NCI-H1105 (cell line): ENCODE measurements at places on chromosomes 7 and 10.

DNA sequence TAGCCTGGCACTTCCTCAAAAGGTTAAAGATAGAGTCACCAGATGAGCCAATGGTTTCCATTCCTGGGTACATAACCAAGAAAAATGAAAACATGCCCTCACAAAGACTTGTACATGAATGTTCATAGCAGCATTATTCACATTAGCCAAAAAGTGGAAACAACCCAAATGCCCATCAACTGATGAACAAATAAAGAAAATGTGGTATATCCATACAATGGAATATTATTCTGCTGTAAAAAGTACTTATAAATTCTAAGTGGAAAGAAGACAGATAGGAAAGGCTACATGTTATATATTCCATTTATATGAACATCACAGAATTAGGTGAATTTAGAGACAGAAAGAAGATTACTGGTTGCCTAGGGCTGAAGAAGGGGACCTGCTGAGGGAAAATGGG, 10.7 kb upstream of the SLC16A9 start:
- DNase-seq: no peak

GRCh38 chr10:51425431-51425830, 274.0 kb downstream of the CSTF2T start:
- no peak for DNase-seq

GRCh38 chr7:121305109-121305508, 23.7 kb upstream of the WNT16 start:
- no peak for DNase-seq

DNA sequence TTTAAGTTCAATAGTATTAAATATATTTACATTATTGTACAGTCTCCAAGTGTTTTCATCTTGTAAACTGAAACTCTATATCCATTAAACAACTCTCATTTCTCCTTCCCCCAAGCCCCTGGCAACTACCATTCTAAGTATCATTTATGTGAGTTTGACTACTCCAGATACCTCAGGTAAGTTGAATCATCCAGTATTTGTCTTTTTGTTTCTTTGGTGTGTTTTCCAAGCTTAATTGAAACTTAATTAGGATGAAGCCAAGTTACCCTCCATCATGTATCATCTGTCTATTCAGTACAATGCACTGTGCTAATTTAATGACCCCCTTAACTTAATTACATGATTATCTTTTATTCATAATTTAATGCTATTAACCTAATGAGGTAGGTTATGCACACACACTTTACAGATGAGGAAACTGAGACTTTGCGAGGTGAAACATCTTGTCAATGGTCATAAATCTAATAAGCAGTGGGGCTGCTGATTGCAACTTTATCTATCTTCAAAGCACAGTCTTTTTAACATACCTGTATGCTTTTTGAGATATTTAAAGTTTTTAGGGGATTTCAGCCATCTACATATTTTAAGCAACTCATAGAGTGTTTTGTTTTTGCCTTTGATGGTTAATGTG, 663 bp downstream of the MACC1 start:
- DNase-seq: no peak

GRCh38 chr7:120729245-120729644, 128.7 kb downstream of the TSPAN12 start:
- no peak for DNase-seq

GRCh38 chr7:80611779-80612178, 26.7 kb upstream of the CD36 start:
- peak; percentile 61 for DNase-seq

DNA sequence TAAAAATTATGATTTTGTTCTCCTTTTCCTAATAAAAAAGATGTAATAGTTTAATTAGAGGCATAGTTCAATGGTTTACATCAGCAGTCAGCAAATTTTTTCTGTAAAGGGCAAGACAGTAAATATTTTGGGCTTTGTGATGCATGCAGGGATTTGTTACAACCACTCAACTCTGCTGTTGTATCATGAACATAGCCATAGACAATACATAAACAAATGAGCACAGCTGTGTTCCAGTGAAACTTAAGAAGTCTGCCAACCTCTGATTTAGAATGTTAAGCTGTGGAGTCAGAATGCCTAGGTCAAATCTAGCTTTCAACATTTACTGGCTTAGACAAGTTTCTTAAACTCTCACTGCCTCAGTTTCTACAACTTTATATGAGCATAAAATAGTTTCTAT, 31.6 kb downstream of the ASZ1 start:
- no peak for DNase-seq

DNA sequence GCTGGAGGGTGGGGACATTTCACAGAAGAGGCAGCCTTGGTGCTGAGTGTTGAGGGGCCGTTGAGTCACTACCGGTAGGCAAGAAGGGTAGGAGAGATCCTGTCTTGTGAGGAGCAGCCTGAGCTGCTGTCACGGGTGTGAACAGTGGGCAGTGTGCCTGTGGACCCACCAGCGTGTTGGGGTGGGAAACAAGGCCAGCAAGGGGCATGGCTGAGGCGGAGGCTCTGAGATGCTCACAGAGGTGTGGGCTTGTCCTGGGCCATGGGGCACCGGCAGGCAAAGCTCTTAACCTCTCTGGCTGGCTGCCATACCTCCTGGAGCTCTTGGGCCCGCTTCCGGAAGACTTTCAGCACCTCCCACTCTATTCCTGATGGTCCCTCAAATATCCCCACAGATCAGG, 33.6 kb upstream of the SMARCD3 start:
- no peak for DNase-seq

DNA sequence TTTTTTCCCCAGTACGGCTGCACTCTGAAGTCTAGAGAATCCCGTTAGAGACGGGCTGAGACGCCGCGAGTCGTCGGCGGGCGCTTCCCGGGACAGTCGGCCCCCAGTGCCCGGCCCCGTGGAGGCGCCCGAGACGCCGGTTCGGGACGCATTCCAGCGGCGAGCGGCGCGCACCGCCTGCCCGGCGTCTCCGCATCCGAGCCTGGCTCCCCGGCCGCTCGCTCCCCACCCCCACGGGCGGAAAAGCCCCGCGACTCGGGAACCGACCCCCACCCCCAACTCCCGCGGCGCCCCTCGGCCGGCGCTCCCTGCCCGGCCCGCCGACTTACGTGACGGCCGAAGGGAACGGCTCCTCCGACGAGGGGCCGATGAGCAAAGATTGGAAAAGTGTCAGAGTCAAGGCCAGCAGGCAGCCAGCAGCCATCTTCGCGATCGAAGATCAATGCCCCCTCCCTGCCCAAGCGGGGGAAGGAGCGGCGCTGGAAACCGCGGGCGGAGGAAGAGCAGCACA, 486 bp downstream of the CACNA2D1 start:
- no peak for DNase-seq

DNA sequence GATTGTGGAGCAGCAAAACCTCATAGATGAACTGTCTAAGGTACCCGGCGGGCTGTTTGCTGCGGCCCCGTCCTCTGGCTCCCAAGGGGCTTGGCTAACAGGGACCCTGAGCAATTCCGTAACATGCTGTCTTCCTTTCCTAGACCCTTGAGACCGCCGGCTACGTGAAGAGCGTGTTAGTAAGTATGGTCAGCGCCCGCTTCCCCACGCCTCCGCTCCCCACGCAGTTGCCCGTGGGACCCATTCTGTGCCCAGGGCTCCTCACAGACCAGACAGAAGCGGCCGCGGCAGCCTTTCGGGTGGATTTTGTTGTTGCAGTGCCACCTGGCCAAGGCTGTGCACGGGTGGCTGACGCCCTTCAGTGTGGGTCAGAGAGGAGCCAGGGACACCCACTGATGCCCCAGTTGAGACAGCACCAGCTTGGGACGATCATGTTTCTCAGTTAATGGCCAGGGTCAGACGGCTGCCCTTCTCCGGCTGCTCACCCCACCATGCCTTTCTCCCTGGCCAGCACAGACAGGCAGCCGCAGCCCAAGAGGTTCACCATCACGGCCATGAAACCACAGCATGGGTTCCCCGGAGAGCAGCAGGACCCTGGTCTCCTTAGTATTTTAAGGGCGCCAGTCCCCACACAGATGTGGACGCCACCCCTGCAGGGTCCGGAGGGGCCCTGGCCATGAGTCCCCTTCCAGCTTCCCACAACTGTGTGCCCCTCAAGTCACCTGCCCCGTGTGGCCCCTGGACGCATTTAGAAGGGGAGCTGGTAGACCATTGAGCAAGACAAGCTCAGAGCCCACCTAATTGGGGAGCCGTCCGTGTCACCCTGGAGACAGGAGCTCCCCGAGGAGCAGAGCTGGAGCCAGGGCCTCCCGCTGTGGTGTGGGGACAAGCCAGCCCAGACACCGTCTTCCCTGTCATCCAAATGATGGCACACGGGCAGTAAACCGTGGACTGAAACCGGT, 49.4 kb upstream of the DPYSL4 start:
- DNase-seq: no peak

- no peak for DNase-seq
These were observed 277.0 kb downstream of the INHBA start for GRCh38 chr7:41425926-41426325.

GRCh38 chr10:93872375-93873158, 21.2 kb upstream of the SLC35G1 start:
- DNase-seq: no peak

- DNase-seq: no peak
These were observed 34.2 kb downstream of the FIGNL1 start for GRCh38 chr7:50415844-50416364.

- DNase-seq: no peak
These were observed 9.6 kb downstream of the ETV1 start for GRCh38 chr7:13979671-13980435.

DNA sequence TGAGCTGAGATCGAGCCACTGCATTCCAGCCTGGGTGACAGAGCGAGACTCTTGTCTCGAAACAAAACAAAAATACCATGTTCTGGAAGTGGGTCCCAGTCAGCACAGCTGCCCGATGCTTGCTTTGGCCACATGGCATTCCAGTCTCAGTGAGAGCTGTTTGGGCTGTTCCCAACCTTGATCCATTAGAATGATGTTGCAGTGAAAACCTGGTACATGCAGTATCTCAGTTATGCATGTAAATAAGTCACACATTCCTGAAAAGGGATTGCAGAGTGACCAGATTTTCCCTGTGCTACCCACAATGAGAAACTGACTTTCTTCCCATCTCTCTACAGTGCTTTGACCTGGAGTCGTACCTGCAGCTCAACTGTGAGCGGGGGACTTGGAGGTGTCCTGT, 15.4 kb downstream of the ZMIZ2 start:
- no peak for DNase-seq

DNA sequence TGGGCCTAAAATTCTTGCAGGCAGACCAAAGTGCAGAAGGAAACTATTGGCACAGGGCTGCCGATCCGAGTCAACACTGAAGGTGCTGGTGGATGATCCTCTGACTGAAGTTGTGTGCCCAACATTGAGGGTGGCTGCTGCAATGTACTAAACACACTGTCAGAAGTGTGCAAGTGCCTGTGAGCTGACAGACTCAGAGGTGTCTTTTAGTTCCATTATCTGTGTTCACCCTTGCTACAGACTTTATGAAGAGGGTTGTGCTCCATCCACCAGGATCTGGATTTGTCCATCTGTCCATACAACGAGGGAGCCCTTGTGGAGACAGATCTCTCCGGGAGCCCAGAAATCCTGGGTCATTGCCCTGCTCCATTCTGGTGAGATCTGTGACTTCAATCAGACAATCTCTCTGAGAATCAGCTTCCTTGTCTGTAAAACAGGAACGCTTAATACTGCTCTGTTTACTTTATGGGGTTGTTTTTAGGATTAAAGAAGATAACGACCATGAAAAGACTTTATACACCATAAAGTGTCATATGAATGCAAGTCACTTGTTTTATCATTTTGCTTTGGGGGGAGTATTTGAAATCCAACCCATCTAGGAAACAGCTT, 9.5 kb upstream of the TRPV6 start:
- DNase-seq: no peak

DNA sequence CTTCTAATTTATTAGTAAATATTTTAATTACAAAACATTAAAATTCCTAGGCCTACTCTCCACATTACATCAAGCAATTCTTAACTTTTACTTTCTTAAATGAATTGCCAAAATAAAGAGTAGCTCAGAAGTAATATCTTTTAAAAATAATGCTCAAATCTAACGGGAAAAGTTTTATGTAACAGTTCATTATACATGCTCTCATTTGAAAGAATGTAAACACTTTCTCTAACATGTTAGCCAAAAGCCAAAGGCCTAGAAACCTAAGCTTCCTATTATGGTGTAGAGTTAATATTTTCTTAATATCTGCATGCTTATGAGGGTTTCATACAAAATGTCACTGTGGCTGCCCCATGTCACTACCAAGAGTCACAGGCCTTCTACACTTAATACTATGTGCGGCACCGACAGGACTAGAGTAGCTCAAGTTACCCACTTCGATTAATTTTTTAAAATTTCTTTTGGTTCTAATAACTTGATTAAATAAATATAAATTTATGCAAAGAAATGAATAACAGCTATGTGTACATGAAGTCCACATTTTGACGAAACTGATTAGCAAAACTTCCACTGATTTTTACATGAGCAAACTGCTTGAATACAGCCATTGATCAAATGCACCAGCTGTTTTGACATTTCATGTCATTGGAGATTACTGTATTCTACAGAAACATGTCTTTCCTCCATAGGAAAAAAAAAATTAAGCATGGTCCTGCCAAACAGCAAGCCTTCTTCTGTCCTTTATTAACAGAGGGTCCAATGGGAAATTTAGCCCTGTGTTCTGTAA, 3.5 kb downstream of the COBL start:
- no peak for DNase-seq

GRCh38 chr7:351256-351655, 61.3 kb downstream of the FOXL3 start:
- DNase-seq: no peak

- DNase-seq: no peak
These were observed 50.5 kb upstream of the TCF7L2 start for GRCh38 chr10:112899391-112900065.

DNA sequence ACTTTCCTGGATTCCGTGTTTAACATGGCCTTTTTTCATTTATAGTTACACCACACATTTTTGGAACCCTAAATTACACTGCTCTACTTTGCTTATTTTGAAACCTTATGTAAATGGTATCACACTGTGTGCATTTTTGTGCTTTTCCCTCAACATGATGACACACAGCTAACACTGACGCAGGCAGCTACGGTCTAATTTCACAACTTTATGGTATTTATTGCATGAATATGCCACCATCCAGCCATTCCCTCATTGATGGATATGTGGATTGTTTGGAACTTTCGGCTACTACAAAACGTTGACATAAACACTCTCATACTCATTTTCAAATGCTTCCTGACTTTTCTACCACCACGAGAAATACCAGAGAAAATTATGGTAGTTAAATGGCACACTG, 6.9 kb downstream of the PAPOLB start:
- DNase-seq: no peak
